ENCODE measurements at places on chromosomes 4 and X. TPM values are rescaled to one million over a fixed set of nuclear protein-coding genes. Genes with fewer than 3 reads are reported as not detected.
A peak's percentile ranks its signal among the peaks of the same experiment; 100 is the strongest.

Gene NXF2B
- total RNA-seq = not detected

GRCh38 chrX:126695375-126695896 lies 124.1 kb upstream of the PRR32 start:
- H3K4me3 ChIP-seq = no peak overlapping the region
- H3K27ac ChIP-seq = no peak overlapping the region
- no peak for DNase-seq
- H3K36me3 ChIP-seq = no peaks in the 10 kb centered on the region

DNA sequence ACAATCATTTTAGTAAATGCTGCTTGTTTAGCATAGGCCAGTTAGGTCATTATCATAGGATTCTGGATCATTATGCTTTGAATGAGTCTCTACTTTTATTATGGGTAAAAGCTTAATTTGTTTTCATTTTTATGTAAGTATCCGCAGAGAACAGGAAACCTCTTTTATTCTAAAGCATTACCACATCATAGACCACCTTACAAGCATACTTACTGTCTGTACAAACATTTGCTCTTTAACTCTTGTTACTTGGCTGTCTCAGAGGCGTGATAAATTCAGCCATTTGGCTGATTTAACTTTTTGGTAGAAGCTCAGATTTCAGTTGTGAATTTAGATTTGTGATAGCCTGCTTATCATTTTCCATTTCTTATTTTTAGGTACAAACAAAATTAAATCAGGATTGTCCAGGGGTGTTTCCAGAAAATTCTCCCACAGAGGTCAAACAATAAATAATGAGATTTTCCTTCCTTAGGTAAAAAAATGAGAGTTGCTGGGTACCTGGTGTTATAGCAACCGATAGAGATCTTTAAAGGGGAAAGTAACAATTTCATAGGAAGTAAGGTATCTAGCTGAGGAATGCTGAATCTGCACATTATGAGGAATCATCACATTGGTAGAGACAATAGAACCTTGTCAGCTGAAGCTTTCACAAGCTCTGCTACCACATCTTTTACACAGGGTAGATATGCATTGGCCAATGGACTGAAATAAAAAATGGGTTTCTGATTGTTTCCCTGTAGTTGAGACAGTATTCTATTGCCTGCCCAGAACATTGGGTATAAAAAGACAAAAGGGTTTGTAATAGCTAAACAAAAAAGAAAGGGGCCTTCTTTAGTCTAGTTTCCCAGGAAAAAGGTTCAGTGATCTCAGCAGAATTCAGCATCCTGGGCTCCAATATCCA lies 62.5 kb downstream of the NDNF start:
- H3K27me3 ChIP-seq = no peaks in the 10 kb centered on the region
- no peak for DNase-seq
- no peaks in the 10 kb centered on the region for H3K4me1 ChIP-seq
- H3K4me3 ChIP-seq = no peak overlapping the region

Gene ASB11
- total RNA-seq = 2.9 TPM

GRCh38 chrX:16462912-16463311 lies 187.0 kb upstream of the S100G start:
- no peaks in the 10 kb centered on the region for H3K4me1 ChIP-seq
- no peaks in the 10 kb centered on the region for H3K36me3 ChIP-seq
- DNase-seq = no peak
- peak overlapping the region; percentile 39 for H3K27ac ChIP-seq

DNA sequence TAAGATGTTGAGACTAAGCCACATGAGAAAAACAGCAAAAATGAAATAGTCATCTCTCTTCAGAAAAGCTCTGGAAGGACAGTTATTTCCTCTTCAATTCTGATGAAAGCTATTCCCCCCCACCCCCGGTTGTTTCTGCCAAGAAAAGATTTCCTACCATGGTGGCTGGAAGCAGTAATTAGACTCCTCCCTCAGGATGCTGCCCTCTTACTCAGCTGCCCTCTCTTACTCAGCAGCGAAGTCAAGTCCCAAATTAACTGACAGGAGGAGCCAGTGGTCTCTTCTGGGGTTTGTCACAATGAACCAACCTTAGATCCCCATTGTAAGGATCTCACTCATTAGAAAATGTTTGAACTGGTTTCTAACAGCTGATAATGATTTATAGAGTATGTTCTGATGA lies 38.0 kb downstream of the GPM6B start:
- no peaks in the 10 kb centered on the region for H3K27me3 ChIP-seq
- H3K36me3 ChIP-seq = peaks cover 29% of the 10 kb centered on the region
